ENCODE measurements at places on chromosomes 6 and 20.

DNA sequence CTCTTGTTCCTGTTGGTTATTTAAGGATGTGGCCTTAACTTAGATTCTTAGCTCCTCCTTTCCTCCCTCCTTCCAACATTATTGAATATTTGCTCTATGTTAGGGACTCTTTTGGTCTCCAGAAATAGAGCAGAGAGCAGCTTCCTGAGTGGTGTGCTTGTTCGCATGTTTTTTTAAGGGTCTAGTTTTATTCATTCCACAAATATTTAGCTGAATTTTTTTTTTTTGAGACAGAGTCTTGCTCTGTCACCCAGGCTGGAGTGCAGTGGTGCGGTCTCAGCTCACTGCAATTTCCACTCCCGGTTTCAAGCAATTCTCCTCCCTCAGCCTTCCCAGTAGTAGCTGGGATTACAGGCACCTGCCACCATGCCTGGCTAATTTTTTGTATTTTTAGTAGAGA lies 169.2 kb downstream of the ZFAND3 start:
- H3K4me1 ChIP-seq = no peaks in the 10 kb centered on the region
- H3K4me3 ChIP-seq = no peak overlapping the region
- no peak overlapping the region for H3K27ac ChIP-seq
- no peak for DNase-seq
- H3K27me3 ChIP-seq = no peaks in the 10 kb centered on the region
- H3K36me3 ChIP-seq = no peaks in the 10 kb centered on the region

- no peaks in the 10 kb centered on the region for H3K4me1 ChIP-seq
- DNase-seq = no peak
- no peaks in the 10 kb centered on the region for H3K36me3 ChIP-seq
- no peaks in the 10 kb centered on the region for H3K27me3 ChIP-seq
- H3K4me3 ChIP-seq = no peak overlapping the region
- H3K27ac ChIP-seq = no peak overlapping the region
Measured at GRCh38 chr20:46558511-46558959, 8.1 kb upstream of the OCSTAMP start.

DNA sequence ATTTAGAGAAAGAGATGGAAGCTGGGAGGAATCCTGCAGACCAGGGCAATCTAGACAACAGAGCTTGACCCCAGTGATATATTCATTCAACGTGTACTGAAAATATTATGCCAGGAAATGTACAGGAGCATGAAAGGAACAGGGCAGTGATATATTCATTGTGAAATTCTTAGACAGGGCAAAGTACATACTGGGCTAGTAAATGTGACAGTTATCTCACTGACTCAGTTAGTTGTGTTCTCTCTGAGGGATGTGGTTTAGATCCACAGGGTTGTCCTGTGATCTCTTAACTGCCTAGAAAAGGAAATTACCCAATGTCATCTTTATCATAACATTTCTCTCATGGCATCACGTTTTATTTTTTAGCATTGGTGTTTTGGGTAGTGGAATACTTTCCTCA lies 891.3 kb downstream of the EYS start:
- no peak overlapping the region for H3K4me3 ChIP-seq
- no peaks in the 10 kb centered on the region for H3K36me3 ChIP-seq
- no peak overlapping the region for H3K27ac ChIP-seq

DNA sequence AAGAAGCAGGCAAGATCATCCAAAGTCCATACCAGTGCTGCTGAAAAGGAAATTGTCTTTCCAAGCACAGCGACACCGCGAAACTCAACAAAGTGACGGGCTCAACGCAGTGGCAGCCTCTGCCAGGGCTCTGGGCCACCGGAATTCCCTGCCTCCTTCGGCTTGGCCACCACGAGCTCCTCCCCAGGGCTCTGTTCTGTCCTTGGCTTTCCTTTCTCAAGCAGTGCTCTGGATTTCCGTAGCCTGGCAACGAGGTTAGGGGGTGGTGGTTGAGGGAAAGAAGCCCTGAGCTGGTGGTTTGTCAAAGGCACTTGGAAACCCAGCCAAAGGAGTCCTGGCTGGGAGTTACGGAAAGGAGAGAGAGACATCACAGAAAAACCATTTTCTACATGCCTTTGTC lies 31.2 kb downstream of the PRR18 start:
- peak; percentile 70 for DNase-seq
- peak overlapping the region; percentile 40 for H3K27ac ChIP-seq
- no peaks in the 10 kb centered on the region for H3K4me1 ChIP-seq
- H3K4me3 ChIP-seq = peak overlapping the region; percentile 37
- no peaks in the 10 kb centered on the region for H3K36me3 ChIP-seq
- H3K27me3 ChIP-seq = no peaks in the 10 kb centered on the region

DNA sequence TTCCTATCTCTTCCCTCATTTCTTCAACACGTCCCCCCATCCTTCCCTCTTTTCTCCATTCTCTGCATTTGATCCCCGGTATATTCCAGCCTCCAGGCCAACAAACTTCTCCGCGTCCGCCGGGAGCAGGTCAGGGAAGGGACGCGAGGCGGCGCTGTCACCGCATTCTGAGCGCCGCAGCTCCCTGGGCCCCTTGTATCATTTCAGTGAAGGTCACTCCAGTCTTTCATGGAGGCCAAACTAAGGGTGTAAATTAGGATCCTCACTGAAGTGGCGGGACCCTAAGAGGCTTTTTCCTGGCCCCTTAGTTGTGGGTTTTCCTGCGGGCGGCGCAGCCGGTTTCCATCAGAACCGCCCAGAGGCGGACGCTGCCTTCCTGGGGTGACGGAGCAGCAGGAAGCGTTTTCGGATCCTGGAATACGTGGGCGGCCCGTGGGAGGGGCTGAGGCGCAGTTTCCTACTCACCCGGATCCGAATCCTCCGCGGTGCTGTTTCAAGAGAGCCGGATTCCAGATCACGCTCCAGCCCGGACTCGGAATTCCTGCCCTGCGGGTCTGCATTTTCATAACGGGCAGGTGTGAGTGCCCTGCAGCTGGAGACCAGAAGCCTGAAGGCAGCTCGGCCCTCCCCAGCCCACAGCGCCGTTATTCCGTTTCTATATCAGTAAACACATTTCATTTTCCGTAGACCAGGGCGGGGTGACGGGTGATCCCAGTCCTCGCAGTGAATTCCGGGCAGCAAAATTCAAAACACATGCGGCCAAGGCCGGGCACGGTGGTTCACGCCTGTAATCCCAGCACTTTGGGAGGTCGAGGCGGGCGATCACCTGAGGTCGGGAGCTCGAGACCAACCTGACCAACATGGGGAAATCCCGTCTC lies 3.6 kb upstream of the MICA start:
- peak overlapping the region; percentile 99 for H3K27ac ChIP-seq
- peak; percentile 92 for DNase-seq
- H3K27me3 ChIP-seq = no peaks in the 10 kb centered on the region
- H3K36me3 ChIP-seq = no peaks in the 10 kb centered on the region

DNA sequence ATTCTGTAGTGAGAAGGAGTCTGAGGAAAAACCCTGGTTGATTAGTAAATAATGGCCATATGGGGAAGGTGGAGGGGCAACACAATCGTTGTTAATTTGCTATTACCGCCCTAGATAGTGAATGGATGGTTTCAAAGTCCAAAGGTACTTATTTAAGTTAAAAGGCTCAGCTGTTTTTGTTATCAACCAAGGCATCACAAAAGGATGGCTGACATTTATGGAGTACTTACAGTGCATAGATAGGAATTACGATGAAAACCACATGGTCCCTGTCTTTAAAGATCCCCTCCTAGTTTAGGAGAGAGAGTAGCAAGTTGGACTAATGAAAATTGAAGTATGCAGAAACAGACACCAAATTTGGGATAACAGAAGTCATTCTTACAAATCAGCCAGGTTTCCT lies 319.6 kb downstream of the CDKAL1 start:
- no peaks in the 10 kb centered on the region for H3K27me3 ChIP-seq
- H3K4me1 ChIP-seq = no peaks in the 10 kb centered on the region
- H3K36me3 ChIP-seq = no peaks in the 10 kb centered on the region
- H3K4me3 ChIP-seq = no peak overlapping the region
- H3K27ac ChIP-seq = no peak overlapping the region

DNA sequence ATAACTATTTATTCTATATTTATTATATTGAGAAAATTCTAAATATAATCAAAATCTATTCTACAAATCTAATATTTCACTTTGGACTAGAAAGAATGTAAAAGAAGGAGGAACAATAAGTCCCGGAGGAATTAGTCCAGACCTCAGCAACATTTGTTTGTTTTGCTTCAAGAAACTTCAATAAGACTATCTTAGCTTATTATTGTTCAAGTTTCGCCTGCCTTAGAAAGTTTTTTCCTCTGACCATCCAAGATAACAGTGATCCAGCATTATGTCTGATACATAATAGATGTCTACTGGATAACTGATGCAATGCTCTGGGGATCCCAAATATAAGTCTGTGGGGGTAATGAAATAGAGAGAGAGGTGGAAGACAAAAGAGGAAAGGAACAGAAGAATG lies 28.7 kb upstream of the NT5E start:
- H3K4me1 ChIP-seq = no peaks in the 10 kb centered on the region
- DNase-seq = no peak
- H3K4me3 ChIP-seq = no peak overlapping the region
- no peaks in the 10 kb centered on the region for H3K36me3 ChIP-seq
